ENCODE measurements at places on chromosomes 7 and 10. TPM values are rescaled to one million over a fixed set of nuclear protein-coding genes. Genes with fewer than 3 reads are reported as not detected.
A peak's percentile ranks its signal among the peaks of the same experiment; 100 is the strongest.

EGFR gene
- total RNA-seq, result 23.6 TPM

- no peaks in the 10 kb centered on the region for H3K27me3 ChIP-seq
- no peak for DNase-seq
- H3K27ac ChIP-seq, result no peak overlapping the region
- no peaks in the 10 kb centered on the region for H3K36me3 ChIP-seq
- H3K4me1 ChIP-seq, result no peaks in the 10 kb centered on the region
These were observed 74.3 kb downstream of the SEMA3E start for GRCh38 chr7:83574616-83575015.

DNA sequence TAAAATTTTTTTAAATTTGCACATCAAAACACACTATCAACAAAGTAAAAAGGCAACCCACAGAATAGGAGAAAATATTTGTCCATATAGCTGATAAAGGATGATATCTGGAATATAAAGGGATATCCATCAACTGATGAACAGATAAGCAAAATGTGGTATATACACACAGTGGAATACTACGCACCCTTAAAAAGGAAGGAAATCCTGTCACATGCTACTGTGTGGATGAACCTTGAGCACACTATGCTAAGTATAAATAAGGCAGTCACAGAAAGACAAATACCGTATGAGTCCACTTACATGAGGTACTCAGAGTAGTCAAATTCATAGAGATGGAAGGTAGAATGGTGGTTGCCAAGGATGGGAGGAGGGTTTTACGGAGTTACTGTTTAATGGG is 37.7 kb downstream of the ARHGAP19 start:
- no peaks in the 10 kb centered on the region for H3K27me3 ChIP-seq
- peaks cover 52% of the 10 kb centered on the region for H3K36me3 ChIP-seq
- no peaks in the 10 kb centered on the region for H3K4me1 ChIP-seq
- no peak for DNase-seq
- no peak overlapping the region for H3K27ac ChIP-seq

GRCh38 chr10:34141032-34141680 is 673.9 kb downstream of the PARD3 start:
- H3K36me3 ChIP-seq, result no peaks in the 10 kb centered on the region
- no peaks in the 10 kb centered on the region for H3K27me3 ChIP-seq
- no peak for DNase-seq

DNA sequence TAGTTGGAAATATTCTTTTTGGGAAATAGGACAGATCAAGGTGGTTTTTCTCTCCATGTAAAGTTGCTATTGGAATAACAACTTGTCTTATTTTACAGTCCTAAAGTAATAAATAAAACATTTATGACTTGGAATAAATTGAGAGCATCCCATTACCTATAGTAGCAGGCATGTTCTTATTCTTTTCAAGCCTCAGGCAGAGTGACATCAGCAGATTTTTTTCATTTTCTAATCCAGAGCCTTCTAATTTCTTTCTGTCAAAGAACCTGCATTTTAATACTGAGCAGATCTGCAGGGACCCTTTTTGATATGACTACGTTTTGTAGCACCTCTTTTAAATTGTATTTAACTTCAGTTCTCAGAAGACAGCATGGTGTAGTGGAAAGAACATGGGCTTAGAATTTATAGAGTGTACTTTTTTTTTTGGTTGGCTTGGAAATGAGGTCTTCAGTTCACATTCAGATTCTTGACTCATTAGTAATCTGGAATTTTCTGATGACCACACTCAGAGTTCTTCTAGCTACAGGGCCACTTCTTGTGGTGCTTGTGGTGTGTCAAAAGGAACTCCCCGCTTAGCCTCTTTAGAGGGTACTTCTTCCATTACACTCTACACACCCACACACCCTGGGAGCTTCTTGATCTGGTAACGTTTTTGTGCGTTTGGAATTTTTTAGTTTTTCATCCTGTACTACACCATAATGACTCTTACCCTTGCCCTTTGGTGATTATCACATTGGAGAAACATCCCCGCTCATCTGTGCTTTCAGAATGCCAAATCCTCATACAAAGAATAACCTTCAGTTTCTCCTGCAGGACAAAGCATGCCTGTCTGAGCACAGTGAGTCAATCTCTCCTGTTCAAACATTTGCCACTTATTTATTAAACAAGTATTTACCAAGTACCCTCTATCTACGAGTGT is 34.6 kb downstream of the AGK start:
- H3K27ac ChIP-seq, result no peak overlapping the region

- H3K27ac ChIP-seq, result no peak overlapping the region
- DNase-seq, result peak; percentile 78
- H3K4me1 ChIP-seq, result peaks cover 4% of the 10 kb centered on the region
- no peak overlapping the region for H3K4me3 ChIP-seq
These were observed 100.6 kb downstream of the FAM204A start for GRCh38 chr10:118241229-118242137.

DNA sequence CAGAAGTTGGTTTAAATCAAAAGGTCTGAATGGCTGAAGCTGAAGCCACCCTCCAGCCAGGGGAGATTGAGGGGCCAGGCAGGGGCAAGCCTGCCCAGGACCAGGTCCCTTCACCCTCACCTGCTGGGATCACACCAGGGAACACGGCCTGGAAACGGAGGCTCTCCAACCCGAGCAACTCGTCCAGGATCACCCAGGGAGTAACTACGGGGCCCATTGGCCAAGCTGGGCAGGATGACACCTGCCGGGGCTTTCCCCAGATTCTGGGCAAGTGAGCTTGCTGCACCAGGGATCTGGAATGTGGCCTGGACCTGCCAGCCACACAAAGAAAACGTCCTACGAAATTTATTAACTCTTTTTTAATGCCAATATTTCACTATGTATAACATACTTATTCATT is 30.4 kb upstream of the PPP2R2D start:
- H3K27ac ChIP-seq, result no peak overlapping the region
- H3K4me3 ChIP-seq, result no peak overlapping the region
- no peak for DNase-seq

DNA sequence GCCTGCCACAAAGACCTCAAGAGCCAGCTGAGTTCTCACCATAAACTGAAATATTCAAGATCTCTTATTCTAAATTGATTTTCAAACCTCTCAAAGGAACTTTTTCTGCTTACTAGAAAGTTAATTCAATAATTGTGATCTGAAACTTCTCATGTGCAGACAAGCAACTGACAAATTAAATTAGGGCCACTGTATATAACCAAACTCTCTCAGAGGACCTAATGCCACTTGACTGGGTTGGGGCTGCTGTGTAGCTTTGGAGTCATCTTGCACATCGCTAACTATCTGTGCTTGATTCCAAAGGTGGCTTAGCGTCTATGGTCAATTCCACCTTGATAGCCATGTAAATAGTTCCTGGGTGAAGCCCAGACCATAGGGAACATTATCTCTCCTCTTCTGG is 345.2 kb downstream of the GPR37 start:
- DNase-seq, result no peak
- no peak overlapping the region for H3K27ac ChIP-seq
- H3K4me1 ChIP-seq, result no peaks in the 10 kb centered on the region
- H3K4me3 ChIP-seq, result no peak overlapping the region
- H3K27me3 ChIP-seq, result no peaks in the 10 kb centered on the region

DNA sequence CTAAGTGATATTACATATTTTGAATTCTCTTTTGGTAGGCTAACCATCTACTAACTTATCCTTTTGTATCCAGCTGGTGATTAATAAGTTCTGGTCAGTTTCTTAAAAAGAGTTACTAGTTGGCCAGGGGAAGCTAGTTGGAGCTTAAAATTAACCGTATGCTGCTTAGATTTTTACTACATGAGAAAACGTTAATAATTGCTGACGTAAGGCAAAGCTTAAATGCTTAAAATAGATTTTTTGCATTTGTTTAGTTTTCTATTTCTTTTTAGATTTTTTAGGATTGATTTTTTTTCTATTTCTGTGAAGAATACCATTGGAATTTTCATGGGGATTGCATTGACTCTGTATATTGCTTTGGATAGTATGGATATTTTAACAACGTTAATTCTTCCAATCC is 32.6 kb downstream of the CCDC172 start:
- H3K27me3 ChIP-seq, result no peaks in the 10 kb centered on the region
- no peak overlapping the region for H3K27ac ChIP-seq
- DNase-seq, result no peak
- H3K36me3 ChIP-seq, result no peaks in the 10 kb centered on the region
- H3K4me3 ChIP-seq, result no peak overlapping the region

GRCh38 chr7:10268034-10268433 is 705.6 kb upstream of the PHF14 start:
- no peak overlapping the region for H3K4me3 ChIP-seq
- no peaks in the 10 kb centered on the region for H3K36me3 ChIP-seq
- no peaks in the 10 kb centered on the region for H3K27me3 ChIP-seq
- H3K27ac ChIP-seq, result no peak overlapping the region
- H3K4me1 ChIP-seq, result peaks cover 7% of the 10 kb centered on the region

GRCh38 chr10:35545878-35546590 is 59.1 kb upstream of the GJD4 start:
- H3K27ac ChIP-seq, result no peak overlapping the region
- no peaks in the 10 kb centered on the region for H3K27me3 ChIP-seq
- DNase-seq, result no peak
- no peaks in the 10 kb centered on the region for H3K4me1 ChIP-seq
- no peak overlapping the region for H3K4me3 ChIP-seq

PILRA gene
- 3.4 TPM for total RNA-seq

GNG11 gene
- total RNA-seq, result 19.0 TPM

SORCS1 gene
- total RNA-seq, result 0.23 TPM

GRCh38 chr7:124570558-124570957 is 195.0 kb downstream of the GPR37 start:
- H3K27ac ChIP-seq, result no peak overlapping the region
- no peaks in the 10 kb centered on the region for H3K4me1 ChIP-seq
- no peak for DNase-seq
- H3K4me3 ChIP-seq, result no peak overlapping the region
- H3K27me3 ChIP-seq, result no peaks in the 10 kb centered on the region

CCL24 gene
- total RNA-seq, result not detected

GRCh38 chr10:13247246-13247645 is 13.1 kb upstream of the UCMA start:
- no peaks in the 10 kb centered on the region for H3K36me3 ChIP-seq
- H3K27ac ChIP-seq, result no peak overlapping the region
- no peaks in the 10 kb centered on the region for H3K4me1 ChIP-seq
- no peaks in the 10 kb centered on the region for H3K27me3 ChIP-seq

DNA sequence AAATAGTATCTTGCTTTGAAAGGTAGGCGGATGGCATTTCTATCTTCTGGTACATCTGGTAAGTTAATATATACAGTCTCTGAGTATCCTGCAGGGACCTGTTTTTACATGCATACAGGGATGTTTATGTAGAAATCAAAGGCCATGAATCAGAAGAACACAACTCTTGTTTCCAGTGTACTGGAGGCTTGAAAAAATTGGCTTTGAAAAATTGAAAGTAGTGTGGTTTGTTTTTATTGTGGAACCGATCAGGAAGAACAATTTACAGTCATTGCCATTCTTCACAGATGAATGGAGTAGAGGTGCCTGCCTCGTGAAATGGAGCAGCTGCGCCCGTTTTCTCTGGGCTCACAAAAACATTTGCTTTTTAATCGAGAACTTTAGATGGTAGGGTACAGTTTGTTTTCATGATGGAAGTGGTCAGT is 54.0 kb upstream of the RPA3 start:
- DNase-seq, result no peak
- H3K4me3 ChIP-seq, result no peak overlapping the region
- H3K27me3 ChIP-seq, result no peaks in the 10 kb centered on the region
- H3K4me1 ChIP-seq, result no peaks in the 10 kb centered on the region
- H3K36me3 ChIP-seq, result no peaks in the 10 kb centered on the region
- no peak overlapping the region for H3K27ac ChIP-seq

MMD2 gene
- total RNA-seq, result not detected

- peak overlapping the region; percentile 89 for H3K27ac ChIP-seq
- no peaks in the 10 kb centered on the region for H3K27me3 ChIP-seq
- peaks cover 27% of the 10 kb centered on the region for H3K4me1 ChIP-seq
- peak; percentile 84 for DNase-seq
These were observed 120.6 kb downstream of the LYZL1 start for GRCh38 chr10:29409241-29410054.

LIPF gene
- not detected for total RNA-seq

DNA sequence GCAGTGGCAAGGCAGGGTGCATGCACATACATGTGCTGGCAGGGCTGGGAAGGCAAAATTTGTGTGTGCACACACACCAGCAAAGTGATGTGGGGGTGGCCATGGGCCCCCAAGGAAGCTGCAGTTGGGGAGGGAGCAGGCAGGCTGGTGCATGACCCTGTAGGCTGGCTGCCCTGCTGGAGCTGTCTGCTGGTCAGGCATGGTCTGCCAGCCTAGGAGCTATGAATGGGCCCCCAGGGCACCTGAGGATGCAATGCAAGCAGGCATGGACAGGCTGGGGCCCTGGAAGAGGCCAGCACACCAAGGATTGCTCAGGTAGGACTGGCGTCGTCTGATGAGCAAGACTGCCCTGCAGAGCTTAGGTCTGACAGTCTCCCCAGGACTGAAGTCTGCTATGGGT is 18.2 kb upstream of the PPP1R3A start:
- H3K4me3 ChIP-seq, result no peak overlapping the region
- no peaks in the 10 kb centered on the region for H3K4me1 ChIP-seq
- no peak for DNase-seq
- no peak overlapping the region for H3K27ac ChIP-seq

All from heart left ventricle (tissue), 16 donors.